Activated T-cell treated with anti-CD3 and anti-CD28 coated beads for 24 hours (primary cell): ENCODE measurements at places on chromosomes 3 and 15.

DNA sequence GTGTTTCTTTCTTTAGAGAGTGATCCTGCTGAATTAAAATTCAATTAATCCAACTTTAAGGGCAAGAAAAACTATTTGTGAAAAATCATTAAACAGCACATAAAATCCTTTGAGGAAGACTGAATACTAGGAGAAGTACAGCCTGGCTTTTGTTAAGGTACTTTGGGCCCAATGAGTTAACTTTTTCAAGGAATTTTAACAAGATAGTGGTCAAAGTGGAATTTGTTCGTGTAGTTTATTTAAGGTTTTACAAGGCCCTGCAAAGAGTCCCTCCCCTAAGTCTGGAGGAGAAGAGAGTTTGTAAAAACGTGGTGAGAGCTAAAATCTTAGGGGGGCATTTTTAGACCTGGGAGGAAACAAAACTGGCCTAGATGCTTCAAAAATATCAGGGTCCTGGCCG lies 26.0 kb upstream of the TRIM71 start:
- DNase-seq, result no peak

GRCh38 chr3:138945709-138946662 lies 951 bp downstream of the FOXL2 start:
- no peak for DNase-seq

- DNase-seq, result no peak
These were observed 19.8 kb downstream of the MAP4 start for GRCh38 chr3:47996440-47996839.

DNA sequence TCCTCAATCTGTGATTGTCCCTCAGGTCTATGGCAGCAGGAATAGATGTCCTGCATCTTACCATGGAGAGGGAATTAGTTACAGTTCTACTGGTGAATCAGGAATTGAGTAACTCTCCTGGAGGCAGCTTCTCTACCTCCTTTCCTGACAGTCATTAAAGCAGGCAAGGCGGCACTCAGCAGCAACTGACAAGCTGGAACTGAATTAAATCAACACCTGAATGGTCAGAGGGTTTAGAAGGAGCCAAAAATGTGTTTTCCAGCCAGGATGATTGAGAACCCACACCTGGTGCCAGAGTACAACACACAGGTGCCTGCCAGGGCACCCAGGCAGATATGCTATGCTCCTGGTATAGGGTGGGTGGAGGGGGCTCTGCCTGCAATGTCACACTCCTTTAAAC lies 43.1 kb upstream of the TIPARP start:
- no peak for DNase-seq
